ENCODE measurements at places on chromosomes 12 and 14. TPM values are rescaled to one million over a fixed set of nuclear protein-coding genes. Genes with fewer than 3 reads are reported as not detected.

Gene ST8SIA1
- polyA plus RNA-seq: 1.6 TPM

Gene FAM90A1
- polyA plus RNA-seq: 0.29 TPM

Gene EXOC3L4
- polyA plus RNA-seq: not detected

Gene GALNT8
- polyA plus RNA-seq: 9.8 TPM

Gene FGF23
- not detected for polyA plus RNA-seq

Gene EML5
- polyA plus RNA-seq: 1.4 TPM

Gene TAS2R42
- not detected for polyA plus RNA-seq

Gene C14orf132
- 69.2 TPM for polyA plus RNA-seq

Gene OTX2
- not detected for polyA plus RNA-seq

Gene PLEKHD1
- polyA plus RNA-seq: 0.27 TPM

Gene UNC79
- polyA plus RNA-seq: 9.3 TPM

Gene CYP46A1
- polyA plus RNA-seq: 31.8 TPM

Gene GPR65
- polyA plus RNA-seq: 0.07 TPM

Gene PPP1R36
- 0.31 TPM for polyA plus RNA-seq

Gene KRT75
- polyA plus RNA-seq: 0.14 TPM

Gene KLRK1
- polyA plus RNA-seq: not detected

Gene PMCH
- polyA plus RNA-seq: not detected

Gene IKZF4
- 6.4 TPM for polyA plus RNA-seq

Gene RPL10L
- polyA plus RNA-seq: not detected

Gene RNF212B
- not detected for polyA plus RNA-seq

Gene ALG10B
- polyA plus RNA-seq: 0.85 TPM

Gene NRIP2
- polyA plus RNA-seq: 8.9 TPM

Gene LIN7A
- 10.4 TPM for polyA plus RNA-seq

Gene MORN3
- 7.6 TPM for polyA plus RNA-seq

Gene PLEK2
- polyA plus RNA-seq: 1.8 TPM

Gene BATF
- 0.36 TPM for polyA plus RNA-seq

Gene RASSF8
- 1.3 TPM for polyA plus RNA-seq

Gene C12orf42
- 0.80 TPM for polyA plus RNA-seq

Gene SERPINA9
- polyA plus RNA-seq: not detected

Gene PAH
- polyA plus RNA-seq: 1.6 TPM

Gene GPR84
- polyA plus RNA-seq: not detected

Gene AKAP3
- 2.2 TPM for polyA plus RNA-seq

Gene USP44
- 0.20 TPM for polyA plus RNA-seq

Gene IFNG
- polyA plus RNA-seq: not detected

Gene PRB2
- polyA plus RNA-seq: not detected

Gene AICDA
- not detected for polyA plus RNA-seq

Gene ENDOU
- 0.80 TPM for polyA plus RNA-seq

Gene LRRIQ1
- polyA plus RNA-seq: 0.20 TPM

Gene GDF3
- polyA plus RNA-seq: not detected

Gene LRTM2
- 7.7 TPM for polyA plus RNA-seq

Gene CMA1
- not detected for polyA plus RNA-seq

Gene INHBC
- polyA plus RNA-seq: not detected

Gene CLEC6A
- polyA plus RNA-seq: not detected

Gene NELL2
- polyA plus RNA-seq: 14.0 TPM

Gene COCH
- polyA plus RNA-seq: 43.7 TPM

Gene LGMN
- 77.1 TPM for polyA plus RNA-seq

Gene DPPA3
- polyA plus RNA-seq: not detected

Gene C14orf39
- not detected for polyA plus RNA-seq

Gene FOXM1
- 76.9 TPM for polyA plus RNA-seq

Gene FOXA1
- 20.9 TPM for polyA plus RNA-seq

Gene AMN
- 0.41 TPM for polyA plus RNA-seq

Gene KLRC3
- 1.5 TPM for polyA plus RNA-seq

Gene OTOGL
- polyA plus RNA-seq: 0.39 TPM
